AG04449 (cell line): ENCODE measurements at places on chromosomes 4 and X.

- DNase-seq: no peak
Measured at GRCh38 chr4:71025654-71026053, 32.2 kb downstream of the DCK start.

- no peak for DNase-seq
Measured at GRCh38 chrX:13574600-13574999, 5.2 kb downstream of the EGFL6 start.

- no peak for DNase-seq
Measured at GRCh38 chr4:14247767-14248166, 620.2 kb upstream of the BOD1L1 start.

DNA sequence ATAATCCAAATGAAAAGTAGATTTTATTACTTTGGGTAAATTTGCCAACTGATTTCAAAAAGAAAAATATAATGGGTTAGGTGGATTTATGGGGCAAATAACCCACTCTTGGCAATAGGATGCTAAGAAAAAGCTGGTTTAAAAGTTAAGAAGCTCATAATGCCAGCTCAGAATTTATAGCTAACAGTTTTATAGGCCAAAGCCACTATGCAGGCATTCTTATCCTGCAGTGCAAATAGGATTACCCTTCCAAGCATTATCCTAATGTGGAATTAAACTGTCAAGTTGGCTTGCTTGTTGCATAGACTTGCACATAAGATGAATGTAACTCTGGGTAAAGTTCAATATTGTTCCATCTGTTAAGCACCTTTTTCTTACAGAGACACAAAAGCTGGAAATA, 703.0 kb downstream of the PCDH18 start:
- DNase-seq: no peak

GRCh38 chrX:88438209-88438608, 308.8 kb upstream of the CPXCR1 start:
- DNase-seq: no peak
